ENCODE measurements at places on chromosomes 1 and 21.

DNA sequence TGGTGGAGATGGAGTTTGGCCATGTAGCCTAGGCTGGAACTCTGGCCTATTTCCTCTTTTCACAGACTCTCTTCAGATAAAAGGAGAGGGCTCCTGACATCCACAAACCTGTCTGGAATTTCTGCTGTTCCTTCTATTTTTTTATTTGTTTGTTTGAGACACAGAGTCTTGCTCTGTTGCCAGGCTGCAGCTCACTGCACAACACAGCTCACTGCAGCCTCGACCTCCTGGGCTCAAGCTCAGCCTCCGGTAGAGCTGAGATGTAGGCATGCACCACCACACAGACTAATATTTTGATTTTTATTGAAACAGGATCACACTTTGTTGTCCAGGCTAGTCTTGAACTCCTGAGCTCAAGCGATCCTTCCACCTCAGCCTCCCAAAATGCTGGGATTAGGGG lies 230.9 kb downstream of the TM2D1 start:
- DNase-seq, result no peak

DNA sequence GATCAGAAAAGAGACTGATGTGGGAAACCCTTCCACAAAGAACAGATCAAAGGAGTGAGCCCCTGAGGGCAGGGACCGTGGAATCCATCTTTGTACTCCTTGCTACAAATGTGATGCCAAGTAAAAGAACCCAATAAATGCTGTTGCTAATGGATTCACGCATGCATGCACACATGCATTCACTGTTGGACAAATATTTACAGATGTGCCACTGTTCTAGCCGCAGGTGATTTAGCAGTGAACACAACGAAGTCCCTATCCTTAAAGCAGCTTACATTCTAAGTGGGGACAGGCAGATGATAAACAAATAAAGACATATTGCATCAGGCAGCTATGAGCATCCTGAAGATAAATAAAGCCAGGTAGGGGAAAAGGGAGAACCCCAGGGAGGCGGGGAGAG lies 67.8 kb downstream of the ITPKB start:
- no peak for DNase-seq

DNA sequence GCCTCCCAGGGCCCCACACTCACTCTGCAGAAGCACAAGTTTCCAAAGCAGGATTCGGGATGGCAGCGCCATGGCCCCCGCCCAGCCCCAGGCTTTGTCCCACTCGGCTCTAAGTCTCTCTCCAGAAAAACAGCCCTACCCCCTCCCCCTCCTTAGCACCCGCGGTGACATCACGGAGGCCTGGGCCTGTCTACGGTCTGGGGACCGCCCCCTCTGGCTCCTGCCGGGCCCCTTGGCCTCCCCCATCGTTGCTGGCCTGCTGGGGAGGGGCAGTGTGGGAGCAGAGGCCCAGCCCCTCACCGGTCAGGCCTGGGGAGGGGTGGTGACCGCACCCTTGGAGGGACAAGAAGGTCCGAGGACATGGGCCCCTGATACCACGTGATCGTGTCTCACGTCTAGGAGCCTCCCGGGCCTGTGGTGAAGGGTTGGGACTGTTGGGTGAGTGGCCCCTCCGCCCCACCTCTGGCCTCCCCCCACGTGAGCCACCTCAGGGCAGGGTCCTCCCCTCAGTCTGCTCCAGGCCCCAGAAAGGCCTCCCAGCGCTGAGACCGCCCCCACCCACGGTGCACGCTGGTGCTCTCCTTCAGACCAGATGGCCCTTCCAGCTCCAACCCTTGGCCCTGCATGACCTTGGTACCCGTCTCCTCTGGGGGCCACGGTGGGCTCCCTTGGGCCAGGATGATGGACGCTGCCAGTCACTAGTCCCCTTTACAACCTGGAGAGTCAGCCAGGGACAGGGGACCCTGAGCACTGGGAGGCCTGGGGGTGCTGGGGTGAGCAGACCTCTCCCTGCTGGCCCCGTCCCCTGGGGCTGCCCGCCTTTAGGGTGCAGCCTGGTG lies at the start of gene MXRA8:
Gene MXRA8, minus strand, starts transcription at position 123 of the 839 bp plus-strand sequence. Its CDS starts 51 bp downstream, at position 72.
- no peak for DNase-seq

GRCh38 chr1:169307176-169307575 lies 60.4 kb downstream of the NME7 start:
- no peak for DNase-seq

- no peak for DNase-seq
Measured at GRCh38 chr21:39447264-39447663, 1.7 kb upstream of the LCA5L start.

DNA sequence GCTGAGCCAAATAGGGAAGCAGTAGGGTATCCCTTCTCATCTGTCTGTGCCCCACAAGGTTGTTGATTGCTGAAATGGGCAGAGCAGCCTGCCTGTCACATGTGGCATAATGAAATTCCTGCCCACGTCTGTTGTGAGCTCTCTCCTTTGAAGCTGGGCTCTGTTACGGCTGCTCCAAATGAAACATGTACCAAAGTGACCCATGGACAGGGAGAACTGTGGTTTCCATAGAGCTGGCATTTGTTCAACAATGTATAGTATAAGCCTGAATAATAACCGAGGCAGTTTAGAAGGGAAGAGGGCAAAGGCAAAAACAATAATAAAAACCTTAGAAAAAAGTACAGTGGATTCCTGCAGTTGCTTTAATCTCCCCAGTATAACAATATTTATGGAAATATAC lies 149.7 kb downstream of the LYPLAL1 start:
- DNase-seq, result no peak

- no peak for DNase-seq
Measured at GRCh38 chr1:12620931-12621330, 2.9 kb upstream of the DHRS3 start.

DNA sequence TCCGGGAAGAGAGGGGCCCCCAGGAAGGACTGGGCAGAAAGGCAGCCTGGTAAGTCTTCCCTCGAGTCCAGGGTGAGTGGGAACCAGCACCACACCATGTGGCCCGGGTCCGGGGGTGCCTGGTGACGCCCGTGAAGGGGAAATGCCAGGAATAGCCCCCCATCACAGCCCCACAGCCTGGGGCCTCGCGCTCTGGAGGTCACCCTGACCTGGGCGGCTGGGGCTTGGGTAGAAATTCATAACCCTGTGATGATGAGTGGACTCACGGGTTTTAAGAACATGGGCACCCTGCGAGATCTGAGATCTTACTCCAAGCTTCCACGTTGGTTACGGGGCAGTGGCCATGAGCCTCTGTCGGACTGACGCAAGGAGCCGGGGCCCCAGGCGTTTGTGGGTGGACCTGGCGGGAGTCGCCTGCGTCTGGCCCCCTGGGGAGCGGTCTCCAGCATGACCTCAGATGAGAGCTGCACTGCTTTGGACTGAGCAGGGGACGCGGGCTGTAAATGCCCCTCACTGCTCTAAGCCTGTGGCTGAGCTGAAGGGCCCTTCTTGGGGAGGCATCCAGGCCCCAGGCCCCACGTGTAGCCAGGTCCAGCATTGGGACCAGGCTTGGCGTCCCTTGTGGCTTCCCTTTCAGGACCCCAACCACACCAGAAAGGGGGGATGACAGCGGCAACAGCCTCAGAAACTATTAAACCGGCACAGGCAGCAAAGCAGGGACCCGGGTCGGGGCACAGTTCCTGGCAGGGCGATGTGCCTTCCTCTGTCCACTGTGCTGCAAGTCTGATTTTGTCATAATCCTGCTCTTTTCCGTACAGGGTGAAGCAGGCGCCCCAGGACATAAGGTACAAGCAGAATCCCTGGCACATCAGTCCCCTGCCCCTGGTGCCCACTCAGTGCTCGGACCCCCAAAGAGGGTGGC lies 60.0 kb downstream of the SLC19A1 start:
- DNase-seq, result no peak

GRCh38 chr1:71600023-71600422 lies 519.2 kb upstream of the ZRANB2 start:
- no peak for DNase-seq
